ENCODE measurements at places on chromosomes 7 and 10. TPM values are rescaled to one million over a fixed set of nuclear protein-coding genes. Genes with fewer than 3 reads are reported as not detected.

Gene FAM25G
- not detected for total RNA-seq

Gene ITGB1
- 743 TPM for total RNA-seq

Gene UNCX
- total RNA-seq = not detected

Gene TSPAN12
- 5.9 TPM for total RNA-seq

Gene PNLIPRP3
- total RNA-seq = 0.13 TPM

Gene SFRP4
- total RNA-seq = 0.03 TPM

Gene FAM185A
- total RNA-seq = 8.2 TPM

Gene TCERG1L
- total RNA-seq = not detected

Gene ZNF800
- 24.9 TPM for total RNA-seq

Gene SCART1
- total RNA-seq = 1.3 TPM

Gene RET
- 0.06 TPM for total RNA-seq

Gene LLCFC1
- total RNA-seq = not detected

Gene RTKN2
- total RNA-seq = 6.2 TPM

Gene ANKMY2
- 17.8 TPM for total RNA-seq

Gene TLX1
- not detected for total RNA-seq

Gene STEAP1
- total RNA-seq = 34.7 TPM

Gene NUDT13
- 2.5 TPM for total RNA-seq

Gene SFTPA2
- not detected for total RNA-seq

Data from HT1080 (cell line).